ENCODE measurements at places on chromosomes 2 and 18.

GRCh38 chr2:215557701-215558100, 121.8 kb upstream of the FN1 start:
- DNase-seq: no peak

- DNase-seq: no peak
Observed at GRCh38 chr2:127706215-127706990, 5.1 kb downstream of the SFT2D3 start.

DNA sequence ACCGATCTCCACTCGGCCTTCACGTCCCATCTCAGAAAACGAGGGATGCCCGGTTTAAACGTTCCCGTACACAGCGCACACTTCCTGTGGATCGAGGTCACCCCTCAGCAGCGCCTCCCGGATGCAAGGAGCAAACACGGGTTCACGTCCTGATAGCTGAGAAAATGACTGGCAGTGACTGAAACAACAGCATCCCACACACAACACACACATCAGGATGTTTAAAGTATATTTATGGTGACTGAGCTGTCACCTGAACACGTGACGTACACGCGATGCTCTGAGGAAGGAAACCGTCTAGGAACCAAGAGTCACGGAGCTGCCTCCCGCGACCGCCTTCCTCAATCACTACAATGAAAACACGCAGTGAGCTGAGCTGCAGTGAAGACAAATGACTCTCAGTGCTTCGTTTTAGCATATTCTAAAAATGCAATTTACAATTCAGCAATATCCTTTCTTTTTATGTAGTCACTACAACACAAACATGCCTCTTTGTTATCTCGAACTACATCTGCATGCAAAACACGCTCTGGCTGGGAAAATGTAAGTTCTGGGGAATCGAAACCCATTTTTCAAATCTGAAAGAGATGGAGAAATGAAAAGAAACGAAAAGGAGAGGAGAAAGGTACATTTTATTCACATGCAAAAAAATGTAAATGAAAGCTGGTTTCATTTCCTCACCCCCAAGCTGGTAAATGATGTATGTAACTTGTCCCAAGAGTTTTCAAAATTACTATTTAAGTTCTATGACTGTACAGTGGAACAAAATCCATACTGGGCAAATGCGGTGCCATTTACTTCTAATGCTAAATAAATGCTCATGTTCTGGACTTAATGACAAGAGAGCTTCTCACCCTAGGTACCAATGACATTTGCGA, 19.8 kb downstream of the HDAC4 start:
- peak; percentile 35 for DNase-seq

- no peak for DNase-seq
Observed at GRCh38 chr18:31880186-31880898, 62.6 kb downstream of the TRAPPC8 start.

DNA sequence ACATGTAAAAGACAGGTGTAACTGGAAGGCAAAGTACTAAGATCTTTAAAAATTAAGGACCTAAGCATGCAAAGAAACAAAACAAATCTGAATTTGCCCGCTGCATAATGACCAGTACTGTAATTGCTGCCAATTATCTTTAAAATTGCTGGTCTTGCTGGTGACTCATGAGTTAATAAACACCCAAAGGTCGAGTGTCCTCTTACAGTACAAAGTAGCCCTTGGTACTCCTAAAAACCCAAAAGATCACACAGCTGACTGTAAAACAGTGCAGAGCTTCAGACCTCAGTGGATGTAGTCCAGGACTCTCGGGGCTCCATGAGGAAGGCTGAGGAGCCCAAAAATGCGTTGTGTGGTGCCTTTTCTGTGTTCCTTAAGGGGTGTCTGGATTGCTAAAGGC, 308.7 kb downstream of the CNTNAP5 start:
- no peak for DNase-seq

DNA sequence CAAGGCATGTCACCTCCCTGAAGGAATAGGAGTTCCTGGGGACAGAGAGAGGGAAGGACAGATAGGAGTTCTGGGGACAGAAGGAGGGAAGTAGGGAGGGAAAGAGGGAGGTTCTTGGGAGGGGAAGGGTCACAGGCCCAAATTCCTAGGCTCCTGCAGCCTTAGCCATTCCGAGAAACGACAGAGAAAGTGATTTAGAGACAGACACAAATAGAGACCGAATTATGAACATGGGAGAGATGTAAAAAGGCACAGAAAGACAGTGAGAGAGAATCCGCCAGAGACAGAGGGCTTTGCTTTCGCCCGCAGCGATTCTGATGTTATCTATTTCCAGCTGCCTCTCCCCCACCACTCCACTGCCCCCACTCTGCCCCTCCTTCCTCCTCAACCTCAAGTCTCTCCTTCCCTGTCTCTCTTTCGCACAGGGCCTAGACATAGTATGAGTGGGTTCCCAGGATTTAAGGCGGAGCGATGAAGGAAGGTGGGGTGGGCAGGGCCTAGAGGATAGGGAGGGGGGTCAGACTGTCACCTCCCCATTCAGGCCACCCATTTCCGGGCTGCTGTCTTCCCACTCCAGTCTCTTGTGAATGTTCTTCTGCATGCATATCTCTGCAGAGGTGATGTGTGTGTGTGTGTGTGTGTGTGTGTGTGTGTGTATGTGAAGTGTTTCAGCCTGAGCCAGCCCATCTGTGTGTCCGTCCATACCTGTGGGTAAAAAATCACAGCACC, 3.3 kb upstream of the WNT6 start:
- DNase-seq: no peak

GRCh38 chr2:234257859-234258561, 207.5 kb downstream of the SPP2 start:
- no peak for DNase-seq

GRCh38 chr2:23397478-23397877, 12.5 kb downstream of the KLHL29 start:
- DNase-seq: no peak

DNA sequence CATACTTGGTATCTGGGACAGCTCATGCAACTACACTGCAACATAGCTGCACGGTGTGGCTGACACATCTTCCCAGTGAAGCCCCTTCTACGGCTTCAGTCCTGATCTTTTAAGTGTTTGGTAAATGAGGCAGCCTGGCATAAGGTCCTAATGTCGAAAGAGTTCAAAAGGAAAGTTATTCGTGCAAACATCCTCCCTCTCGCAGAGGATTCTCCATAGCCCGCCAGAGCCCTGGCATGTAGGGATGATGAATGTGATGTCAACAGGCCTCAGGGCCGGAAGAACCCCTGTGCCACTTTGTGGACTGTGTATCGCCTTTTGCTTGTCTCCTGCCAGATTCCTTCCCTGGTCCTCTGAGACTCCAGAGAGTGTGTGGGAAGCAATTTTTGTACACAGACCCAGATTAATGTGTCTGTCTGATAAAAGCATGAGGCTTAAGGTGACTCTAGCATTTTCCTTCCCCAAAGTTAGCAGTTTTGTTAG, 88.5 kb downstream of the SOCS6 start:
- DNase-seq: no peak

DNA sequence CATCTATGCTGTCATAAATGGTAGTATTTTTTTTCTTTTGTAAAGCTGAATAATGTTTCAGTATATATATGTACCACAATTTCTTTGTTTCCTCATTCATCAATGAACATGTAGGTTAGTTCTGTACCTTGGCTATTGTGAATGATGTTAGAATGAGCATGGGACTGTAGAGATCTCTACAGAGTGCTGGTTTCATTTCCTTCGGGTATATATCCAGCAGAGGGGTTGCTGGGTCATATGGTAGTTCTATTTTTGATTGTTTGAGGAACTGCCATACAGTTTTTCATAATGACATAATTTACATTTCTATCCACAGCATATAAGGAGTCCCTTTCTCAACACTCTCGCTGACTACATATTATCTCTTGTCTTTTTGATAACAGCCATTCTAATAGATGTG, 243.5 kb downstream of the CDH7 start:
- no peak for DNase-seq

- DNase-seq: no peak
Observed at GRCh38 chr2:202560200-202560599, 74.6 kb upstream of the FAM117B start.
